ENCODE measurements at places on chromosomes 3 and 15. TPM values are rescaled to one million over a fixed set of nuclear protein-coding genes. Genes with fewer than 3 reads are reported as not detected.
A peak's percentile ranks its signal among the peaks of the same experiment; 100 is the strongest.

DNASE1L3 gene
- total RNA-seq: not detected

SMCO1 gene
- total RNA-seq: not detected

LRRN1 gene
- not detected for total RNA-seq

PLSCR4 gene
- total RNA-seq: 0.78 TPM

DNA sequence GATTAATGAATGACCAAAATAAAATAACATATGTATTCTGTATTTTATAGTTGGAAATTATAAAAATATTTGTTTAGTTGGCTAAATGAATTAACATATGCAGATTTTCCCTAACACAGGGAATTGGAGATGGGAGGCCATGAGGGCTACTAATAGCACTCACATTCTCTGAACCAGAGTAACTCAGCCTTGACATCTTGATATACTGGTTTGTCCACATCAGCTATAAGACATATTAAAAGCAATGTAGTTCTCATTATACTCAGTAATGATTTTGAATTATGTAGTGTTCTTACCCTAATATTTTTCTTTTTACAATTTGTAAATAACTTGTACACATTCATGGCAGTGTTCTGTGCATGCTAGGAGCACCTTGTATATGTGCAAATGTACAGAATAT, 255.9 kb downstream of the EPHA6 start:
- no peaks in the 10 kb centered on the region for H3K4me1 ChIP-seq
- H3K27me3 ChIP-seq: no peaks in the 10 kb centered on the region
- no peak overlapping the region for H3K27ac ChIP-seq
- no peak for DNase-seq

DNA sequence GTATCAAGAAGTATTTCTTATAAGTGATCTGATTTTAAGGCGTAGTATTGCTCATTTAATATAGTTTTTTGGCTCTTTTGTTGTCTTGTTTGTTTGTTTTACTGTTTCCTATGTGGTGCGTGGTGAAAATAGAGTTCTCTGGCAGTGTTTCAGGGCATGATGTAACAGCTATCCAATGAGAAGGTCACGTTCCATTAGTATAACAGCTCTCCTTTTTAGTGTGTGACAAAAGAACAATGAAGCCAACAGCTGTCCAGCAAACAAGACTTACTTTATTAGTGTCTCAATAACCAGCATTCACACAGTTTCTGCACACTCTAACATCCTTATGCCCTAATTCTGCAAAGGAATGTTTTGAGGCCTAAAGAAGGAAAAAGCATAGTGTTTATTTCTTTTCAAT, 127.9 kb downstream of the SLC25A26 start:
- H3K4me1 ChIP-seq: peaks cover 5% of the 10 kb centered on the region
- DNase-seq: no peak
- peaks cover 7% of the 10 kb centered on the region for H3K36me3 ChIP-seq

- H3K4me3 ChIP-seq: no peak overlapping the region
- no peak for DNase-seq
- H3K36me3 ChIP-seq: peaks cover 4% of the 10 kb centered on the region
- H3K27me3 ChIP-seq: peaks cover 4% of the 10 kb centered on the region
- H3K4me1 ChIP-seq: no peaks in the 10 kb centered on the region
- no peak overlapping the region for H3K27ac ChIP-seq
These were observed 154.9 kb upstream of the ANKRD28 start for GRCh38 chr3:15952543-15953175.

DNA sequence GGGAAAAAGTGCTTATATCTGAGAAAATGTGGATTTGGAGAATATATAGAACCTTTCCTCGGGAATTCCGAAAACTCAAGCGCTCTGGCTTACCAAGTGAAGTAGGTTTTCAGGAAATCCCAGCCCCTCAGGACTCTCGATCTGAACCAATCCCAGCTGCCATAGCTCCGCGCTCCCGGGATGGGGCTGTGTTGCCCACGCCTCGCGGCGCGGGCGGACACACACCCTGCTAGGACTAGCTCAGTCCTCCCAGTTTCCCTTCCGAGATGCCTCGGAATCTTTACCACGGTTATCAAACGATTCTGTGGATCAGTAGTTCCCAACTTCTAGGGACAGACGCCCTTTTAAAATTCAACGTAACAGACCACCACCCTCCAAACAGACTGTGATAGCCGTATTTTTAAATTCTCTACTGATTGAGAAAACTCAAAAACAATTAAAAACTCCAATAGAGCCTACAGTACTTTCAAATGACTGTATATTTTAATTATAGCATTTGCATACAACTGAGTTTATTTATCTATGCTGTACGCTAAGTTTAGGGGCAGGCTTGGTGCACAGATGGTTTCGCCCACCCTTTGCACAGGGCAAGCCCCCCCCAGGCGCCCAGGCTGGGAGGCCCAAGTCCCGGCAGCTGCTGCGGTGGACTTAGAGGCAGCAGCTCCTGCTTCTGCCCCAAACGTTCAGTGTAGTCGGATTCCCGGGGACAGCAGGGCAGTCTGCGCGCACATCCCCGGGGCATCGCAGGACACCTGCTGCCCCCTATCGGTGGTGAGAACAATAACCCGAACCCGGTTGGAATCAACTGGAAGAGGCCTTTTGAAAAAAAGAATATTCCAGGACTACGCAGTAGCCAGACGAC, 52.3 kb downstream of the CCDC54 start:
- peaks cover 5% of the 10 kb centered on the region for H3K27me3 ChIP-seq
- peak; percentile 25 for DNase-seq
- H3K36me3 ChIP-seq: no peaks in the 10 kb centered on the region
- peak overlapping the region; percentile 92 for H3K4me3 ChIP-seq
- no peak overlapping the region for H3K27ac ChIP-seq

DNA sequence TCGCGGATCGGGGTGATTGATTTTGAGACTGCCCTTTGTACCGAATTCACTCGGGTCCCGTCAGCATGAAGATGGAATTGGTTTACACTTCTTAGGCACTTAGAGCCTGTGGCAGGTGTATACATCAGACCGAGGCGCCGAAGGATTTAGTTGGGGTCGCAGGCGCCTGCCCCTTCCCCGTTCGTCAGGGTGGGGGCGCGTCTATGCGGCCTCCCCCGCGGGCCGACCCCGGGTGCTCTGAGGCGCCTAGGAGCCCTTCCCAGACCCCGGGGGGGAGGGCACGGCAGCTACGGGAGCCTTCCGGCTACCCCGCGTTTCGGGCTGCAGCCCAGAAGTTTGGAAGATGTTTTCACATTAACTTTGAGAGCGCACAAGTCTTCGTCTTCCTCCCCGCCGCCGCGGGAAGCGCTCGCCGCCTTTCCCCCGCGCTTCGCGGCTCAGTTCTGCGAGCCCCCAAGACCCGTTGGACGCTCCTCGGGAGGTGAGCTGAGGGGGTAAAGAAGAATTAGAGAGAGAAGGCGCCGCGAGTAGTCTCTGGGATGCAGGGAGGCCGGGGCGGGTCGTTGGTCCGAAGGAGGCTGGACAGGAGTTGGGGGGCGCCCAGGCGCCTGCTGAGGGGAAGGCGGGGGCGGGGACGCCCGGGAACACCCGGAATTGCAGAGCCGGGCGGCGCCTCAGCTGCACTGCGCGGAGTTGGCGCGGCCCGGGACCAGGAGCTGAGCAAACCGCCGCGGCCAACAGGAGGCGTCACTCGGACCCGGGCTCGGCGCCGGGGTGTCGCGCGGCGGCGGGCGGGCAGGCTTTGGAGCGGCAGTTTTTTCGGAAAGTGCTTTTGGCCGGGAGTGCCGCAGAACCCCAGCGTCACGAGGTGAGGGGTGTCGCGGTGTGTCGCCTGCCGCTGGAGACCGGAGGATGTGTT, 780 bp downstream of the TIPARP start:
- peaks cover 4% of the 10 kb centered on the region for H3K36me3 ChIP-seq
- no peaks in the 10 kb centered on the region for H3K27me3 ChIP-seq
- peak; percentile 29 for DNase-seq
- H3K27ac ChIP-seq: peak overlapping the region; percentile 94

- no peak for DNase-seq
- H3K27me3 ChIP-seq: no peaks in the 10 kb centered on the region
- no peaks in the 10 kb centered on the region for H3K36me3 ChIP-seq
- H3K4me3 ChIP-seq: no peak overlapping the region
- no peaks in the 10 kb centered on the region for H3K4me1 ChIP-seq
- no peak overlapping the region for H3K27ac ChIP-seq
These were observed 178.0 kb downstream of the TPRG1 start for GRCh38 chr3:189349772-189350171.

- no peaks in the 10 kb centered on the region for H3K4me1 ChIP-seq
- no peaks in the 10 kb centered on the region for H3K36me3 ChIP-seq
- no peak overlapping the region for H3K4me3 ChIP-seq
- no peaks in the 10 kb centered on the region for H3K27me3 ChIP-seq
These were observed 1045.3 kb downstream of the TUSC7 start for GRCh38 chr3:117754841-117755240.

DNA sequence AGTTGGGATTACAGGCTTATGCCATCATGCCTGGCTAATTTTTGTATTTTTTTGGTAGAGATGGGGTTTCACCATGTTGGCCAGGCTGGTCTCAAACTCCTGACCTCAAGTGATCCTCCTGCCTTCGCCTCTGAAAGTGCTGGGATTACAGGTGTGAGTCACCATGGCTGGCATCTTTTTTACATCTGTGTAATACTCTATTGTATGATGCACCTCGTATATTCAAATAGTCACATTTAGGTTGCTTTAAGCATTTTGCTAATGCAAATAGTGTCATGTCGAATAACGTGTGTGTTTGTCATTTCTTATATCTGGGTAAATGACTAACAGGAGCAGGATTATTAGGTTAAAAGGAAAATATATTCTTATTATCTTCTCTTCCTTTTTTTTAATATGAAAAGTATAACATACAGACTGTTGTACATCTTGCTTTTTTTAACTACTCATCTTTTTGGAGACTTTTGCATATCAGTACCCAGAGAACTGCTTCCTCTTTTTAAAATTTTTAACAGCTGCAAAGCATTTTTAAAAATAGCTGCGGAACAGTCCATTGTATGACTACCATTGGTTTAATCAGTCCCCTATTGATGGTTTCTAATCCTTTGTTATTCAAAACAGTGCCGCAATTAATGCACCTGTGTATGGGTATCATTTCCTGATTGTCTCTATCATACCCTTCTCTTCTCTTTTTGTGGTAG, 13.4 kb downstream of the SCAMP5 start:
- peaks cover 7% of the 10 kb centered on the region for H3K4me1 ChIP-seq
- H3K4me3 ChIP-seq: no peak overlapping the region
- DNase-seq: no peak
- no peaks in the 10 kb centered on the region for H3K36me3 ChIP-seq
- no peaks in the 10 kb centered on the region for H3K27me3 ChIP-seq

DNA sequence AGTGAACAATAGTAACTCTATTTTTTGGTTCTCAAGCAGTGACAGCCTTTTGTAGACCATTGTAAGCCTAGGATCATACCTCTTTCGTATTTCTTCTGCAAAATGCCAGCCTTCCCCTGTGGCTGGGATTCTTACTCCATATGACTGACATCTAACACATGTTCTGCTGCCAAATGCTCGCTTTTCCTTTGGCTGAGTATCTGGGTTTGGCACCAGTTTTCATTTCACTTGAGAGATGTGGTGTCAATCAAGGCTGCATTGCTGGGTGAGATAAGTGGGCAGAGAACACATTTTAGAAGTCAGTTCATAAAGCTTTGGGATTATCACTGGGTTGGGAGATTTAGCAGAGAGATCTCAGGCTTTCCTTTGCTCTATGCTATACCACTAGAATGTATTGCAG, 514.7 kb upstream of the SGO1 start:
- H3K27ac ChIP-seq: no peak overlapping the region
- H3K36me3 ChIP-seq: no peaks in the 10 kb centered on the region

DNA sequence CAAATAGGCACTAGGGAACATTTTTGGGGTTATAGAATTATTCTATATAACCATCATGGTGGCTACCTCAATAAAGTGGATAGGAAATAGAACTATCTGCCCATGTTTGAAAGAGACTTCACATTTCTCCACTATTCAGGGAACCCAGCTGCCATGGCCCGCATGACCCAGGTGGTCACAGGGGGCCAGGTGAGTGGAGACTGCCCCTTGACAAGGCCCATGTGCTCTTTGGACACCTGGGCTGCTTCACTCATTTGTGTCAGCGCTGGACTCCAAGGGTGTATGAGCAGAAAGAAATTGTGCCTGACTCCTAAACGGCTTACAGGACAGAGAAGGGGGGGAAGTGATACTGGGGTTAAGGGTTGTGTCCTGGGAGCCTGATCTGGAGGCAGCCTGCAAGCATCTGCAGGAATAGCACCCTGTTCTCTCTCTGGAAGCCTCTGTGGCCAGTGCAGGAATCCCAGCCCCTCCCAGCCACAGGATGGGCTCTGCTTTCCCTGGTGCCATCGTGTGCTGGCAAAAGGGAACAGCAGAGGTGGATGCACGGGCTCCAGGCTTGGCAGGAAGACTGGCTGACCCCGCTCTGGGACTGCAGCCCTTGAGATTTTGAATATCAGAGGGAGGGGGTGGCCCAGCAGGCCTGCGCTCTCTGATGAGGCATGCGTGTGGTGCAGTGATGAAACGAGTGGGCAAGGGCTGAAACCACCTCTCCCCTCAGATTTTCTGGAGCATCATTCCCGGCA, 9.1 kb upstream of the C3orf22 start:
- H3K27ac ChIP-seq: no peak overlapping the region
- H3K36me3 ChIP-seq: no peaks in the 10 kb centered on the region
- no peaks in the 10 kb centered on the region for H3K4me1 ChIP-seq
- H3K4me3 ChIP-seq: no peak overlapping the region

DNA sequence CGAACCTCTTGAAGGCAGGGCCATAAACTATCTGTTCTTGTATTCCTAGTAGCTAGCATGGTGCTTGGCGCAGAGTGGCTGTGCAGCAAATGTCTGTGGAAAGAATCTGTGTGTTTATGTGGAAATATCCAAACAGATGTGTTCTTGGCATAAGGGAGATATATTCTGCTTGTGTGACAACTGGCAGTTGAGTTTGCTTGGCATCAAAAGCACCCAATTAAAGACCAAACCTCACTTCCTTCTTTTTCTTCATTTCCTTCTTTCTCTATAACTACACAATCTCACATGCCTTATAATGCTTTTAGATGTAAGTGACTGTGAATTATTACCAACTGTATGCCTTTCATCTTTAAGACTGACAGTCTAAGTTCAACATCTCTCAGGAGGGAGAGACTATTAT, 296.5 kb downstream of the SLC9A9 start:
- H3K27ac ChIP-seq: no peak overlapping the region
- H3K4me3 ChIP-seq: no peak overlapping the region

DNA sequence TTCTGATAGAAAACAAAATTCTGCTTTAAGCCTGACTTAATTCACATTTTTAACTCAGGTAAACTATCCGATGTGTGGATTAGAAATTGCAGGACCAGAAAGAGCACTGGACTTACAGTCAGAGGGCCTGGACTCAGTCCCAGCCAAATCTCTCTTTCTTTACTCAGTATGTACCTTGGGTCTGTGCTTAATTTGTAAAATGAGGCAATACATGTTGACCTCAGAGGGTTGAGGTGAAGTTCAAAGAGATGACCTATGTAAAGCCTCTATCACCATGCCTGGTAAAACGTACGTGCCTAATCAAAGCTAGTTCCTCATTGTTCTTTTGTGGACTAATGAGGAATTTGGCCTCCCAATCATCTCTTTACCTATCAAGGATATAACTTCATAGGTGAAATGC, 1.9 kb upstream of the BCL2A1 start:
- no peak overlapping the region for H3K27ac ChIP-seq
- no peak overlapping the region for H3K4me3 ChIP-seq
- peaks cover 25% of the 10 kb centered on the region for H3K4me1 ChIP-seq
- DNase-seq: no peak
- peaks cover 3% of the 10 kb centered on the region for H3K36me3 ChIP-seq

GRCh38 chr15:81939604-81940440, 106.0 kb downstream of the MEX3B start:
- H3K4me1 ChIP-seq: no peaks in the 10 kb centered on the region
- no peak overlapping the region for H3K4me3 ChIP-seq
- H3K27ac ChIP-seq: no peak overlapping the region
- H3K27me3 ChIP-seq: peaks cover 23% of the 10 kb centered on the region

Data from T-helper 17 cell (primary cell).